ENCODE measurements at places on chromosomes 3 and 15.

- DNase-seq = peak; percentile 50
These were observed at the start of gene HEG1 for GRCh38 chr3:125055913-125056745. Gene HEG1 (minus strand): TSS chr3:125055997. CDS start chr3:125055890, 107 bp downstream.

DNA sequence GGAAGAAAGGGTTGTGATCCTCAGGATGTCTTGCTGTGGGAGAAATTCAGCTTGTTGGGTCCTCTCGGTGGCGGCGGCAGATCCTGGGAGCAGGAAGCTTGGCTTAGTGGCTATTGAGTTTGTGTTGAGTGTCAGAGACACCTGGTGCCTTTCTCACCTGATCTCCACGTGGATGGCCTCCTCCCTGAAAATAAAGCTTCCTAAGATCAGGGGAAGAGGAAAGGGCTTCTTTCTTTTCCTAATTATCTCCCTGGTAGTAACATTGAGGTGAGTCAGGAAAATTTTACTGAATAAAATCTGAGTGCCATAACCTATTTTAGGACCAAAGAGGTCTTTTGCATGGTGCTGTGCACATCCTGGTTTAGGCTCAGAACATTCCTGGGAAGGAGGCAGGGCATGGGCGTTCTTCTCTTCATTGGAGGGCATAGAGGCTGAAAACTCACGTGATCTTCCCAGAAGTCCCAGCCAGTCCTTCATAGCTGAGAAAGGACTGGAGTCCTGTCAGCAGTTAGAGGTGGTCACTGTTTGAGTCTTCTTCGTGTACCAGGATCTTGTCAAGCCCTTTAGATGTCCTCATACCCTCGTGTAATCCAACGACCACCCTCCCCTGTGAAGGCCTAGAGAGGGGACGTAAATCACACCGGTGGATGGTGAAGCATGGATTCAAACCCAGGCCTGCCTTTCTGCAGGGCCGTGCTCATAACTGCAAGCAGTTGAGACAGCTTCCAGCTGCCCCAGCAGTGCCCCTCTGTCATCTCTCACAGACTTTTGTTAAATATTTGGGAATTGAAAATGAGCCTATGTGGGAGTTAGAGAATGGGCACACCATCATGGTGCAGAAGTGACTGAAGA is 1.1 kb downstream of the CMTM8 start:
- no peak for DNase-seq

GRCh38 chr3:8560366-8561007 is 58.9 kb downstream of the LMCD1 start:
- no peak for DNase-seq

DNA sequence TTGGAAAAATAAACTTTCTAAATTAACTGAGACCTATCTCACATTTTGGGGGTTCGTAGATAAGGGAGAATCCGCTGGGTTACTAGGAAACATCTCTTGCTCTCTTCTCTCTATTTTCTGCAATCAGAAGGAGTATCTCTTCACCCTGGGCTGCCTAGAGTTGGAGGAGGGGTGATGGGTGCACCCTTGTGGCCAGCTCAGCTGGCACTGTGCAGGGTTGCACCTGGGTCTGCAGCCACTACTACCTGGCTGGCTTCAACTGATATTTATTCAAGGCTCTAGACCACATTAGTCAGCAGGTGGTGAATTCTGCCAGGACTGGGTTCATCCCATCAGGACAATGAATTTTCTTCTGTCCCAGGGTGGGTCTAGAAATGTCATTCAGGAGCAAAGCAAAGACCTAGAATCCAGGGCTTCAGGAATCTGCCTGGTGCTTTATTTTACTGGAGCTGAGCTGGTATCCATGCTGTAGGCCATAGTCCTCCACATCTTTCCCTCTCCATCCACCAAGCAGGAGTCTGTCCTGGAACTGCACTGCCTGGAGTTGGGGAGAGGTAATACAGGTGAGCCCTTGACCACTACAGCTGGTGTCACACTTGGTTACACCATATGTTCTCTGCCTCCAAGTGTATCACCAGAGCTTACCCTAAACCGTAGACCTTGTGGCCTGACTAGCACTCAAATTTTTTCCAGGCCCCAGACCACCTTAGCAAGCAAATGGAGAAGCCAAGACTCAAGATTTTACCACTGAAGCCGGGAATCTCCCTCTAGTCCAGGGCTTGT is 14.0 kb downstream of the OR5K4 start:
- DNase-seq = no peak

- no peak for DNase-seq
These were observed 34.8 kb upstream of the AMOTL2 start for GRCh38 chr3:134409041-134409440.

GRCh38 chr3:66039590-66039887 is 821 bp upstream of the MAGI1 start:
- DNase-seq = no peak
